Esophagus squamous epithelium (tissue), 5 donors: ENCODE measurements at places on chromosomes 13 and 19.
A peak's percentile ranks its signal among the peaks of the same experiment; 100 is the strongest.

GRCh38 chr13:71460211-71460610 is 406.8 kb downstream of the DACH1 start:
- H3K36me3 ChIP-seq: no peaks in the 10 kb centered on the region
- no peak overlapping the region for H3K4me3 ChIP-seq
- no peaks in the 10 kb centered on the region for H3K4me1 ChIP-seq
- no peak for DNase-seq
- no peak overlapping the region for H3K27ac ChIP-seq
- no peaks in the 10 kb centered on the region for H3K27me3 ChIP-seq

DNA sequence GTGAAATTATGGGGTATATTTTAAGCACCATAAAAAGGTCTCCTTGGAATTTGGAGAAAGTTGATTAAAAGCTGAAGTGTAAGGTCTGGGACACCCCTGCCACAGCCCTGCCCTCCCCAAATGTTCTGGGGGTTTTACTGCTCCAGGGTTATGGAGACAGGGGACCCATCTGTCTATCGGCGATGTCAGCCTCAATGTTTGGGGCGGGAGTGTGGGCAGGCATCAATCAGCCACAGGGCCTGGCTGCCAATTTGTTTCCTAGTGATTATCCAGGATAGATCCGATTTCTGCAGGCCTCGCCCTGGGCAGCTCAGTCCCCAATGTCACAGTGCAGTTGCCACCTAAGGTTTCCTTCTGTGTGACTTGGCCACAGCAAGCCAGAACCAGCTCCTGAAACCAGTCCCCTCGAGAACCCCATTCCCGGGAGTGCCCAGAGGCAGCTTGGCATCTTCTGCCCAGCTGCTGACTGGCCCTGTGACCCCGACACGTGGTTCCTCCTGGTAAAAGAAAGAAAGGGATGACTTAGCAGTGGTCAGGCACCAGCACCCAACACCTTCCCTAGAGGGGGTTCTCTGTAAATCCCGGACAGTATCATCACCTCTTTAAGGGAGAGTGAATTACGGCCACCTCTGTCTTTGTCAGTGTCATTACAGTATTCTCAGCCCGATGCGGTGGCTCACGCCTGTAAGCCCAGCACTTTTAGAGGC is 41.6 kb downstream of the MYO9B start:
- H3K36me3 ChIP-seq: no peaks in the 10 kb centered on the region
- peak overlapping the region; percentile 43 for H3K27ac ChIP-seq
- H3K4me1 ChIP-seq: peaks cover 33% of the 10 kb centered on the region
- no peaks in the 10 kb centered on the region for H3K27me3 ChIP-seq

DNA sequence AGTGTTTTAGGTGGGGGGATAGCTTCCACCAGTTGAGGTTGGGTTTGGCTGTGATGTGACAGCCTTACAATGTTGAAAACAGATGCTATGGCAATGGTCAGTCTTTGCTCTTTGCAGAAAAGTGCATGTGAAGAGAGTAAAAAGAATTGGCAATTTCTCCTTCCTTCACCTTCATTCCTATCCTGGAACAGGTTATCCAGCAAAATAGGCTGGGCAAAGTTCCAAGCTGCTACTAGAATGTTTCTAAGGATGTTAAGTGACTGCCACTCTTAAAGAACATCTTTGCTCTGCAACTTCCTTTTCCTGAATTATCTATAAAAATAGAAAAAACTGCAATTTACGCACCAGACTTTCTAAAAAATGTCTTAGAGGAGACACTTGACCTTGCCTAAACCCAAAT is 50.1 kb upstream of the MYCBP2 start:
- H3K27me3 ChIP-seq: no peaks in the 10 kb centered on the region
- H3K27ac ChIP-seq: no peak overlapping the region
- H3K4me1 ChIP-seq: peaks cover 4% of the 10 kb centered on the region
- no peaks in the 10 kb centered on the region for H3K36me3 ChIP-seq
- DNase-seq: no peak

DNA sequence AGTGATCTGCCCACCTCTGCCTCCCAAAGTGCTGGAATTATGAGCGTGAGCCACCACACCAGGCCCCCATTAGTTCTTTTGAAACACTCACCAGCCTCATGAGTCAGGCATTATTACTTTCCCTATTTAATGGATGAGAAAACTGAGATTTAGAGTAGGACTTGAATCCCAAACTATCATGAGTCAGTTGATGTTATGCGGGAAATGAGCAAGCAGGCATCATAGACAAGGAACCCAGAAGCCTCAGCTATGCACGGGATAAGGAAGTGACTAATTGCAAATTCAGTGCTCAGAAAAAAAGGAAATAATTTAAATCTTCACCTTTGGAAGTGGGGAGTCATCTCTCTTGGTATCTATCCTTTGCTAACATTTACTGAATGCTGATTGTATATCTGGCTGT is 217.5 kb downstream of the ABCC4 start:
- H3K27ac ChIP-seq: no peak overlapping the region
- DNase-seq: no peak
- no peaks in the 10 kb centered on the region for H3K36me3 ChIP-seq

- no peak for DNase-seq
- H3K27ac ChIP-seq: peak overlapping the region; percentile 96
- H3K27me3 ChIP-seq: no peaks in the 10 kb centered on the region
- peak overlapping the region; percentile 98 for H3K4me3 ChIP-seq
- H3K36me3 ChIP-seq: no peaks in the 10 kb centered on the region
Measured at GRCh38 chr19:1409204-1410005, 2.0 kb downstream of the DAZAP1 start.

GRCh38 chr13:62687732-62688131 is 1272.1 kb upstream of the PCDH20 start:
- no peaks in the 10 kb centered on the region for H3K4me1 ChIP-seq

DNA sequence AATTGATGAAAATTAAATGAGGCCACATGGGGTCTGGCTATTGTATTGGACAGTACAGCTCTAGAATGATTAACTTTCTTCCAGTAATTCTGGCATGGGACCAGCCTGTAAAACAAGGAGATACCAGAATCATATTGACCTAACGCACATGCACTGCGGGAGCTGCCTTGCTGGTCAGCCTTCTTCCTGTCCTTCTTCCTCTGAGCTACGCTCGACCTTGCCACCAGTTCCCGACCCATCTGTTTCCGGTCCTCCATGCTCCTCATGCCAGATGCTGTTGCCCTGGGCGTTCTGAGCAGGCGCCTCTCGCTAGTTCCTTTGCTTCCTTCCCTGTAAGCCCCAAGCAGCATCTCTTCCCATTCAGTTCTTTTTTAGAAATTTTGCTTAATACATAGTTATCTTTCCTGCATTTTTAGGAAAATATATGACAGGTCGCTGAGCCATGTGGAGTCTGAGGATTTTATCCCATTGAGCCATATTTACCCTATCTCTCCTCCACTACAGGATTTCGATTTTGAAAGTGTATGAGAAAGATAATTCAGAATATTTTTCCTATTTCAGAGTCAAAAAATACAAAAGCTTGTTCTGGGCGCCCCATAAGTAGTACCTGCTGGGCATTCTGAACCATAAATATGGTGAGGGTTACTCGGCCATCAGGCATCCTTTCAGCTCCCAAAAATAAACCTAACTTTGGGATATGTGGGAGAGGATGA is 38.6 kb downstream of the TNFRSF19 start:
- H3K4me1 ChIP-seq: peaks cover 32% of the 10 kb centered on the region
- DNase-seq: no peak
- peak overlapping the region; percentile 76 for H3K27ac ChIP-seq

DNA sequence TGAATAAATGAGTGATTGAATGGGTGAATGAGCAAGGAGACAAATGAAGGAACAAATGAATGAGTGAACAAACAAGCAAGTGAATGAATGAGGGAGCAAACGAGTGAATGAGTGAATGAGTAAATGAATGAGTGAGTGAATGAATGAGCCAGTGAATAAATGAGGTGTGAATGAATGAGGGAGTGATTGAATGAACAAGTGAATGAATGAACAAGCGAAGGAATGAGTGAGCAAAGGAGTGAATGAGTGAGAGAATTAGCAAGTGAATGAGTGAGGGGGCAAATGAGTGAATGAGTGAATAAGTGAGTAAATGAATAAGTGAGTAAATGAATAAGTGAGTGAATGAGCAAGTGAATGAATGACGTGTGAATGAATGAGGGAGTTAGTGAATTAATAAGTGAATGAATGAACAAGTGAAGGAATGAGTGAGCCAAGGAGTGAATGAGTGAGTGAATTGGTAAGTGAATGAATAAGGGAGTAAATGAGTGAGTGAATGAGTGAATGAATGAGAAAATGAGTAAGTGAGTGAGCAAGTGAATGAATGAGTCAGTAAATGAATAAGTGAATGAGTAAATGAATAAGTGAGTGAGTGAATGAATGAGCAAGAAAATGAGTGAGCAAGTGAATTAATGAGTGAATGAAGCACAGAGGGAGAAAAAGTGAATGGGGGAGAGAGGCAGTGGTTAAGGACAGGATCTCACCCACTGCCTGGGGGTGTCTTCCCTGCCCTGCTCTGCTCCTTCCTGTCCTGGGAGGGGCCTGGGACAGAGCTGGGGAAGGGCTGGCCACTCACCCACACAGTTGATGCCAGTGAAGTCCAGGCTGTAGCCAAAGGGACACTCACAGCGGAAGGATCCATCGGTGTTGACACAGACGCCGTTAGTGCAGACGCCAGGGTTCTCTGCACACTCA is 36.4 kb downstream of the CCL25 start:
- no peak overlapping the region for H3K4me3 ChIP-seq
- H3K27ac ChIP-seq: no peak overlapping the region
- DNase-seq: no peak
- no peaks in the 10 kb centered on the region for H3K36me3 ChIP-seq
- H3K27me3 ChIP-seq: peaks cover 7% of the 10 kb centered on the region
- no peaks in the 10 kb centered on the region for H3K4me1 ChIP-seq

- DNase-seq: no peak
- H3K4me3 ChIP-seq: no peak overlapping the region
- no peaks in the 10 kb centered on the region for H3K27me3 ChIP-seq
- peaks cover 26% of the 10 kb centered on the region for H3K4me1 ChIP-seq
Measured at GRCh38 chr19:15427350-15427700, 8.5 kb upstream of the AKAP8L start.

DNA sequence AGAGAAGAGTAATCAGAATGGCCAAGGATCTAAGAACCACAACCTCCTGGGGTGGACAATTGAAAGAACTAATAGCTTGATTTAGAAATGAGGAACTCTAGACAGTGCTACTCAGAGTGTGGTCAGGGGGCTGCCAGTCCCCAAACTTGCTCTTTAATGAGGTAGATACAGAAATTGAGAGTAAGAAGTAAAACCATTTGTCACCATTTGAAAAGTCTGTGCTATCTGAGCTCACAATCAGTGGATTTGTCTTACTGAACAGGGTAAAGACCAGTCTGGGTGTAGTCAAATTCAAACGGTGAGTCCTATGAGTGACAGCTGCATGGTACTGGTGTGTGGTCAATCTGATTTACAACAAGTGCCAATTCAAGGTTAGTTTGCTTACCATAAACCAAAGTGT is 118.9 kb downstream of the KL start:
- no peak overlapping the region for H3K4me3 ChIP-seq
- no peaks in the 10 kb centered on the region for H3K27me3 ChIP-seq
- H3K4me1 ChIP-seq: no peaks in the 10 kb centered on the region
- H3K27ac ChIP-seq: no peak overlapping the region
- DNase-seq: no peak
- H3K36me3 ChIP-seq: no peaks in the 10 kb centered on the region

DNA sequence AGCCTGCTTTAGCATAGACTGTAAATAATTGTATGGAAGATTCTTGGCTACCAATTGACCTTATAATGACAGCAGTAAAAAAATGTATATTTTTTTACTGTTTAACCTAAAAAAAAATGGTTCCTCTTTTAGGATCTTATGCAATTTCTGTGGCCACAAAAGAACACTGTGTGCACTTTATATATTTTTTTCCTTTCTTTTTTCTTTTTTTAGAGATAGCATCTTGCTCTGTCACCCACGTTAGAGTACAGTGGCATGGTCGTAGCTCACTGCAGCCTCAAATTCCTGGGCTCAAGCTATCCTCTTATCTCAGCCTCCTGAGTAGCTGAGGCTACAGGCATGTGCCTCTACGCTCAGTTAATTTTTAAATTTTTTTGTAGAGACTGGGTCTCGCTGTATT is 6.1 kb downstream of the FLT3 start:
- no peak overlapping the region for H3K4me3 ChIP-seq
- H3K4me1 ChIP-seq: no peaks in the 10 kb centered on the region
- DNase-seq: no peak
- H3K27me3 ChIP-seq: peaks cover 61% of the 10 kb centered on the region
- H3K36me3 ChIP-seq: no peaks in the 10 kb centered on the region

- no peaks in the 10 kb centered on the region for H3K27me3 ChIP-seq
- H3K36me3 ChIP-seq: no peaks in the 10 kb centered on the region
- no peak overlapping the region for H3K4me3 ChIP-seq
- DNase-seq: no peak
- no peak overlapping the region for H3K27ac ChIP-seq
Measured at GRCh38 chr13:42615691-42616090, 41.7 kb downstream of the TNFSF11 start.

DNA sequence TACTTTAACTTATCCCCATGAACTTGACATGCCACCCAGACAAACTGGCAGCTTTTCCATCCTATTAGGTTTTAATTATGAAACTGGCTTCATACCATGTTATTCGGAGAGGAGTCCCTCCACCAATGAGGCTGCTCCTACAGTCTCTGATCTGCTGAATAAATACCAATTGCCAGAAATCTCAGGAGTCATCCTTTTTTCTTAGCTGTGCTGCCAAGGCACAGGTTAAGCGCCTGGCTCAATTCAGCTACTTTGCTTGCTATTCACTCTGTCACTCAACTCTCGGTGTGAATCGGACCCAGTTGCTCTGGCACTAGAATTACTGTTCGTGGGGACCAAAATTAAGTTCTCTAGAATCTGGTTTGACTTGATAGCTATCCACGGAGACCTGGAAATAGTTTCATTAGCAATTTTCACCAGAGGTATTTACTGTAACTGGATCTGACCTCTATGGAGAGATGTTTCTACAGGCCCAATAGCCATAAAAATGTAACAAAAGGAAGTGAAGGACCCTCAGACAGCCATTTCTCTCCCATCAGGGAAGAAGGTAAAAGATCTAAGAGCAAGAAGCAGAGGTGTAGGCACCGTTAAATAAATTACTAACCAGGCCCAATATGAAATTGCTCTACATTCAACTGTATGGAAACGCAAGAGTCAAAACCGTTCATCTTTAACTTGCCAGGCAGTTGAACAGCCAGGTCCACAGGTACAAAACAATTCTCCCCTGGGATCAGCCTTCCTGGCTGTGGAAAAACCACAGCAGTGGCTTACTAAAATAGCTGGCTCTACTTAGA is 5.4 kb downstream of the ZC3H4 start:
- H3K36me3 ChIP-seq: no peaks in the 10 kb centered on the region
- peaks cover 40% of the 10 kb centered on the region for H3K4me1 ChIP-seq
- H3K27me3 ChIP-seq: no peaks in the 10 kb centered on the region
- H3K27ac ChIP-seq: peak overlapping the region; percentile 86

- DNase-seq: no peak
- H3K36me3 ChIP-seq: no peaks in the 10 kb centered on the region
- peaks cover 4% of the 10 kb centered on the region for H3K4me1 ChIP-seq
- H3K27ac ChIP-seq: no peak overlapping the region
- no peaks in the 10 kb centered on the region for H3K27me3 ChIP-seq
Measured at GRCh38 chr13:45828256-45828968, 23.1 kb downstream of the SIAH3 start.

GRCh38 chr13:27967736-27968315 is 1.3 kb downstream of the CDX2 start:
- H3K4me1 ChIP-seq: peaks cover 14% of the 10 kb centered on the region
- DNase-seq: no peak
- H3K4me3 ChIP-seq: no peak overlapping the region

- DNase-seq: no peak
- H3K36me3 ChIP-seq: no peaks in the 10 kb centered on the region
- no peak overlapping the region for H3K4me3 ChIP-seq
- no peaks in the 10 kb centered on the region for H3K4me1 ChIP-seq
- H3K27me3 ChIP-seq: no peaks in the 10 kb centered on the region
- H3K27ac ChIP-seq: no peak overlapping the region
Measured at GRCh38 chr19:50447053-50447452, 14.4 kb downstream of the MYBPC2 start.

- H3K27me3 ChIP-seq: peaks cover 68% of the 10 kb centered on the region
- H3K36me3 ChIP-seq: no peaks in the 10 kb centered on the region
- peaks cover 34% of the 10 kb centered on the region for H3K4me1 ChIP-seq
- no peak for DNase-seq
Measured at GRCh38 chr19:7868671-7869452, 5.3 kb downstream of the PRR36 start.
